ENCODE measurements at places on chromosomes 7 and 10.

- DNase-seq: no peak
Observed at GRCh38 chr10:7070950-7071349, 339.9 kb downstream of the SFMBT2 start.

GRCh38 chr10:75860009-75860408 lies 428.6 kb downstream of the LRMDA start:
- no peak for DNase-seq

GRCh38 chr10:90920986-90921666 lies at the start of gene ANKRD1:
Gene ANKRD1 (minus strand): TSS chr10:90921087. CDS start chr10:90921027, 60 bp downstream.
- peak; percentile 35 for DNase-seq

- no peak for DNase-seq
Observed at GRCh38 chr7:47439181-47439667, 142.7 kb downstream of the TNS3 start.

DNA sequence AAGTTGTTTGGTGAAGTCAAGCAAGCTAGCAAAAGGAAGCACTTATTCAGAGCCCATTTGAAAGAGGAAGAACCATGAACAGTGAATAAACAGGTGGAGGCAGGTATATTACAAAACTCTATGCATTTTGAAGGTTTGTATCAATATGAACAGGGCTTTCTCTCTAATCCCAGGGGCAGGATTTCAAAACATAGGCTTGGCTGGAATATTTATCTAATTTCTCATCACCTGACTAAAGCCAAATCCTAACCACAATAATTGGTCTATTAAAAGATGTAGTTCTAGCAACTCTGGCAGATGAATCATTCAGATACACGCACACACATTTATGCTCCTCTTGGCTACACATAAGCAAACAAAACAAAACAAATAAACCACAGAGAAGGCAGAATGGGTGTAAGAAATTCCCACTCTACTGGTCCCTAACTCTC lies 554.4 kb downstream of the INHBA start:
- no peak for DNase-seq

DNA sequence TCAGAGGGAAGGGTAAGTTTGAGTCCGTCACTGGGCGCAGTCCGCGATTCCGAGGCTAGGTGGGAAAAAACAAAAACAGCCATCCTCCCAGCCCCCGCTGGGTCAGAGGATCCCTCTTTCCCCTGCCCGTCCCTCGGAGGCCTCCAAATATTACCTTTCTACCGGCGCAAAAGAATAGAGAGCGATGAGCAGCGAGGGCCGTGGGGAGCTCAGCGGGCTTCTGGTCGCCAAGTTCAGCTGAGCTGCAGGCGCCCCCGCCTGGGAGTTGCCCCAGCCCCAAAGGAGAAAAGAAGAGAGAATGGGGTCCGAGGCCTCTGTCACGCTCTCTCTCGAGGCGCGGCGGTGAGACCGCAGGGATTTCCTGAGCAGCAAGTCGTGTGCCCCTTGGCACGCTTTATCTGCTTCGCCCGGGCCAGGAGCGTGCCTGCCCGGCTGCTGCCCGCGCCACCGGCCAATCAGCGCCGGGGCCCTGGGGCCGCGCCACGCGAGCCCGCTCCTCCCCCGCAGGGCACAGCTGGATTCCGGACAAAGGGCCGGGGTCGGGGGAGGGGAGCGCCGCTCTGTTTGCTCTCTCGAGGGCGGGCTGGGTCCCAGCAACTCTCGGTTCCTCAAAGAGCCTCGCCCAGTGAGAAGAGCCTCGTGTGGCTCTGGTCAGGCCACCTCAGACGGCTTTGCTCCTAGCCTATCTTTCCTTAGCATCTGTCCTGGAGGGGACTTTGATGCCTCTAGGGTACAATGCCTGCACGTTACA lies at the start of gene NEUROG3:
TSS of gene NEUROG3 (minus strand) at position 367 of the 751 bp plus-strand sequence. CDS start 379 bp downstream, outside the sequence.
- DNase-seq: peak; percentile 34

DNA sequence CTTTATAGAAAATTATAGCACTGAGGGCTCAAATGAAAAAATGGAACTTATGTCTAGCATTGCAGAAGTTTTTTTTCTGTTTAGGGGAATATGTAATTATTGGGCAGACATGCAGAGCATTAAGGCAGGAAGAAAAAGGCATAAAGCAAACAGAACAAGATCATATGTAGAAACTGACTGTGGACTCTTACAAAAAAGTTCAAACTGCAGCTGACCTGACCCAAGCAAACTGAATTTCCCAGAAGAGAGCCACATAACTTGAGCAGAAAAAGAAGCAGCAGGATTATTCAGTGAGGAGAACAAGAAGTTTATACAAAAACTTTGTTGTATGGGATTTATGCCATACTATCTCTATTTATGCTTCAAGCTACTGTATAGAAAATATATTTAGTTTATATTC lies 250.9 kb downstream of the PHF14 start:
- DNase-seq: no peak

All from suppressor macrophage treated with lipopolysaccharide for 4 hours (primary cell).